ENCODE measurements at places on chromosomes 13 and 19.

DNA sequence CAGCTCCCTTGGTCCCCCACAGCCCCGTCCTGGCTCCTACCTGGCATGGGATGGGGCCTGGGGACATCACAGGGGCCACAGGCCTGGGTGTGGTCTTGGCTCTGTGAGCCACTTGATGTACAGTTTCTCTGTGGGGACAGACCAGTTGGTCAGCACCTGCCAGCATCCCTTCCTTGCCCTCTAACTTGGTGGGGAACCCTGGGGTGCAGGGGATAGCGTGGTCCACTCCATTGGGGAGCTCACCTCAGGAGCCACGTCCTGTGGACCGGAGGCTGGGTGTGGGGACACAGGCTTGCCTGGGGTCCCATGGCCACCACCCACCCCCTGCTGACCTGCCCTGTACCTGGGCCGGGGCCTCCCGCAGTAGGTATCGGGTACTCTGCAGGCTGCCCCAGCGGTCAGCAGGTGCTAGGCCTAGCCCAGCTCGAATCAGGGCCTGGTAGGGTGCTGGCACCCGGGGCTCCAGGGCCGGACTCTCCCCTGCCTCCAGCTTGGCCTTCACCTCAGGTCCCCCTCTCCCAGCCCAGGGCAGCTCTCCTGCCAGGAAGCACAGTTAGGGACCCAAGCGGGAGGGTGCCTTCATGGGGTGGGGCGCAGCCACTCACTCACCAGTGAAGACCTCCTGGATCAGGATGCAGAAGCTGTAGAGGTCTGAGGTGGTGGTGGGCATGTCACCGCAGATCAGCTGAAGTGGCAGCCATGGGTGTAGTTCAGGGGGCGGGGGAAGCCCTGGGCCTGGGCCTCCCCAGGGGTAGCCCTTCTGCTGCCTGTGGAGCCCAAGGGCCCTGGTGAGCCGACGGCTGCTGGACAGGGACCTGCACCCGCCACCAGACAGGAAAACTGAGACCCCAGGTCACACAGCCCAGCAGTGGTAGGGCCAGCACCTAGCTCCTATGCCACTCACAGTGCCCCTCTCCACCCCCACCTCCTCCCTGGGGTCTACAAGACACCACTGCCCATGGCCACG lies 14.9 kb downstream of the ARHGAP33 start:
- no peak for DNase-seq

DNA sequence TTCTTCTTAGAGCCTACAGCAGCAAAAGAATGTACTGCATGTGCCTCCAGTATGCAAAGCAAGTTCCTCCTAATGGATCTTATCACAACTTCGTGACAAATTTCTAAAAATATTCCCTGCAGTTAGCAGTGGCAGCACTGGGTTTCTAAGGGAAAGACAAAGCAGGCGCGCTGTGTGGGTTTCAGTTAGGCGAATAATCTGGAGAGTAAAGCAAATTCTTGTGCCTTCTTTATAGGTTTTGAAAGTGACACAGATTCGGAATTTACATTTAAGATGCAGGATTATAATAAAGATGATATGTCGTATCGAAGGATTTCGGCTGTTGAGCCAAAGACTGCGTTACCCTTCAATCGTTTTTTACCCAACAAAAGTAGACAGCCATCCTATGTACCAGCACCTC lies 167.9 kb downstream of the LMO7 start:
- DNase-seq: no peak

DNA sequence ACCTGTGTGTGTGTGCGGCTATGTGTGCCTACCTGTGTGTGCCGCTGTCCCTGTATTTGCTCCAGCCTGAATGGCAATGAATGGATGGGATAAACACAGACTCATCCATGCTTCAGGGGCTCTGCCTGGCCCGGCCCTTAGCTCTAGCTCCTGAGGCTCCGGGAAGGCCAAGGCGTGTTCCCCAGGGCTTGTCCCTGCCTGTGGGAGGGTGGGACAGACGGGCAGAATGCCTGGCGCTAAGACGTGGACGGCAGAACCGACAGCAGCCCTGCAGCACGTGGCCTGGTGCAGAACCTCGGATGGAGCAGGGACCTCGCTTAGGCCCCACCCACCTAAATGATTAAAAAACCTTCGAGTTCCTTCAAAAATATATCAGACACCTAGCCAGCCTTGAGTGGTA lies 57.8 kb upstream of the C13orf46 start:
- no peak for DNase-seq

DNA sequence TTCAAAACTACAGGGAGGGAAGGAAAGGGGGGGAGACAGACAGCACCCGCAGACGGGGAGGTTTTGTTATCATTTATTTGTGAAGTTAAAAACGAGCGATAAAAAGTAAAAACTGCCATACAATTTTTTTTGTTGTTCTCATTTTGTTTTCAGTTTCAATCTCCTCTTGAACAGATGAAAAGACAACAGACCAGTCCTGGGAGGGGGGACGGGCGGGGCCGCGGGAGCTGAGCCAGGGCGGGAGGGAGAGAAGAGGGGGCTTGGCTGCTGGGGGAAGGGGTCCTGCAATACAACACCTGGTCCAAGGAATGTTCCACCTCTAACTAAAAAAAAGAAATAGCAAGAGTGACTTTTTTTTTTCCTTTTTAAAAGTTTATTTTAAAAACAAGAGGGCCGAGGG lies 11.3 kb downstream of the KHSRP start:
- no peak for DNase-seq

DNA sequence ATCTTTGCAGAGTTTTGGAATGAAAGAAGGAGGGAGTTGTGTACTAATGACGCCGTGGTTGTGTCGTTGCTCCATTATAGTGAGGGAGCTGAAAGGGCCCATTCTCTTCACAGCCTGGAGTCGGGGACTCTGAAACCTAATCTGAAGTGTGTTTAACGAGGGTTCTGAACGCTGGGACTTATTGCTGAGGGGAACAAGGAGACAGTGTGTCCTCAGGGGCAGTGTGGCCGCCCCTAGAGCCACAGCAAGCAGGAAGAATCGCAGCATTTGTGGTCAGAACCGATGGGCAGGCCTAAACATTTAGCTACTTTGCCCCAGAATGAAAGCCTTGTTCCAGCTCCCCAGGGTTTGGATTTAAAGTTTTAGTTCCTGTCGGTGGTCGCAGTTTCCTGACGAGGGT lies 156.4 kb upstream of the RNF113B start:
- DNase-seq: no peak

DNA sequence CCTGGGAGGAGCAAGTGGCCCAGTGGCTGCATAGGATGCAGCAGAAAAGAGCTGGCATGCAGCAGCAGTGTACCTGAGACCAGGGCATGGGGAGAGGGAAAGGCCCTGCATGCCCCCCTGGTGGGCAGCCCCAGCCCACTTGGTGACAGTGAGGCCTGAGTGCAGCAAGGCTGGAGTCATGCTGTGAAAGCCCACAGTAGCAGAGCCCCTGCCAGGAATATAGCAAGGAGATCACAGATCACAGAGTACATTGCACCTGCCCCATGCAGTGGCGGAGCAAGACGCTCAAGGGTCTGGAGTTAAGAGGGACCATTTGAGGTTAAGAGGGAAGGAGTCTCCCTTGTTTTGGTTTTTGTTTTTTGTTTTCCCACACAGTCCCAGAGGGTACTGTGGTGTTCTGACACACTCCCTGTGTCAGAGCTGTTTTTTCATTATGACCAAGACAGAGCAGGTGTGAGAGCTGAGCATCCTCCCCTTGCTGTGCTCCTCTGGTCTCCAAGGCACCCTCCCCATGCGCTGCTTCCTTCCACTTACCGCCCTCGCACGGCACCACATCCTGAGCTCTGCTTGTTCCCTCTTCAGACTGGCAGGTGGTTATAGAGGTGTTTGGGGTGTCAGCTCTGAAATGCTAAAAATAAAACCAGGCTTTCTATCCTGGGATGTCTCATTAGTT lies 85.0 kb upstream of the UBL3 start:
- no peak for DNase-seq

GRCh38 chr19:12789904-12790619 lies 1.2 kb upstream of the JUNB start:
- DNase-seq: peak; percentile 60

DNA sequence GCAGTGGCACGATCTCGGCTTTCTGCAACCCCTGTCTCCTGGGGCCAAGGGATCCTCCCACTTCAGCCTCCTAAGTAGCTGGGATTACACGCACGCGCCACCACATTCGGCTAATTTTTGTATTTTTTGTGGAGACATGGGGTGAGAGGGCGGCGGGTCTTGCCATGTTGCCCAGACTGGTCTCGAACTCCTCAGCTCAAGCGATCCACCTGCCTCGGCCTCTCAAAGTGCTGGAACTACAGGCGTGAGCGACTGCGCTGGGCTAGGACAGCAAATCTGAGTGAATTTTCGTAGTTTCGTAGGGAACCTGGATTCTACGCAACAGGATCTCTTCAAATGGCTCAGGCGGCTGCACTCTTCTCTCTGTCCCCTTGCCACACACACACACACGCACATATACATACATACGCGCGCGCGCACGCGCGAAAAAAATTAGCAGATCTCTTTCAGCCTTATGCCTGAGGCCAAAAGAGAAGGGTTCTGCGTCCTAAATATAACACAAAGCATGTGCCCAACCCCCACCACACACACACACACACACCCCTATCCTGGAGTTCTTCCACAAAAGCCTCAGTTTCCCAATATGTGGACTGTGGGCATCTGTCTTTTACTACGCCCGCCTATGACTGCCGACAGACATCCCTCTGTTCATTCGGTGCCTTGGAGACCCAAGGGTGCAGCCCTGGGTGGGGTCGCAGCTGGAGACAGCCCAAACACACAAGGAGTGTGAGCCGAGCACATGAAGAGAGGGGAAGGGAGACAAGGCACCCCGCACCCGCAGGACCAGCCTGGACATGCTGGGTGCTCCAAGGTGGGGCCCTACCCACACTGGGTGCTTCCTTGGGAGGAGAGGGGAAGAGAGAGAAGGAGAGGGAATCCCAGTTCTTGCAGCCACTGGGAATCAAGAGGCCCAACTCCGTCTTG lies 616 bp downstream of the PINLYP start:
- no peak for DNase-seq

GRCh38 chr13:81017513-81018152 lies 676.7 kb upstream of the SPRY2 start:
- peak; percentile 13 for DNase-seq

DNA sequence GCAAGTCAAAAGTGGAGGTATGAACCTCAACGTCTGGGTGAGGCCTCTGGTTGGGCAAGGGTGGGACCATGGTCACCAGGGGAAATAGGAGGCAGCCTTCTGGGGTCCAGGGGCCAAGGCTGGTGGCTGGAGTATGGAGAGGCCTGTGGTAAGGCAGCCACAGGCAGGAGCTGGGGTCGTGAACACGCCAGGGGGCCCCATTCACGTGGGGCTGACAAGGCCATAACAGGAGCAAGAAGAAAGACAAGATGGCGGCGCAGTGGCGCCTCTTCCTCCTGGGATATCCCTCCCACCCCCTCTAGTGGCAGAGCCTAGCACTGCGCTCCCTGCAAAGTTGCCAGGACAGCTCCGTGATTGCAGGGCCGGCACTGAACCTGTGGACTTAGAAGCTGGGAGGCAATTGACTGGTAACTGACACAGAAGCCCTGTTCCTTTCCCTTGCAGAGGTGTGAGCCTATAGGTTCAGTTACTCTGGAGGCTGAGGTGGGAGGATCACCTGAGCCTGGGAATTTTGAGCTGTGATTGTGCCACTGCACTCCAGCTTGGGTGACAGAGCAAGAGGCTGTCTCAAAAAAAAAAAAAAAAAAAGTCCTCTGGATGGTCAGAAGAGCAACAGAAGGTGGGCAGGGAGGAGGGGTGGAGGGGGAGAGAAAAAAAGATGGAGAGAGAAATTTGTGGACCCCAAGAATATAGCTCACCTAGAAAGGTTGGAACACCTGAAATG lies 19.7 kb upstream of the EDDM13 start:
- DNase-seq: no peak

- DNase-seq: no peak
These were observed 120.1 kb upstream of the VSTM2B start for GRCh38 chr19:29405728-29405995.

DNA sequence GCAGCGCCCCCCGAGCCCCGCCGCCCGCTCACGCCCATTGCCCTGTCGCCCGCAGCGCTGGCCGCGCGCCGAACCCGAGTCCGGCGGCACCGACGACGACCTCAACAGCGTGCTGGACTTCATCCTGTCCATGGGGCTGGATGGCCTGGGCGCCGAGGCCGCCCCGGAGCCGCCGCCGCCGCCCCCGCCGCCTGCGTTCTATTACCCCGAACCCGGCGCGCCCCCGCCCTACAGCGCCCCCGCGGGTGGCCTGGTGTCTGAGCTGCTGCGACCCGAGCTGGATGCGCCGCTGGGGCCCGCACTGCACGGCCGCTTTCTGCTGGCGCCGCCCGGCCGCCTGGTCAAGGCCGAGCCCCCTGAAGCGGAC lies 518 bp downstream of the KLF2 start:
- no peak for DNase-seq

DNA sequence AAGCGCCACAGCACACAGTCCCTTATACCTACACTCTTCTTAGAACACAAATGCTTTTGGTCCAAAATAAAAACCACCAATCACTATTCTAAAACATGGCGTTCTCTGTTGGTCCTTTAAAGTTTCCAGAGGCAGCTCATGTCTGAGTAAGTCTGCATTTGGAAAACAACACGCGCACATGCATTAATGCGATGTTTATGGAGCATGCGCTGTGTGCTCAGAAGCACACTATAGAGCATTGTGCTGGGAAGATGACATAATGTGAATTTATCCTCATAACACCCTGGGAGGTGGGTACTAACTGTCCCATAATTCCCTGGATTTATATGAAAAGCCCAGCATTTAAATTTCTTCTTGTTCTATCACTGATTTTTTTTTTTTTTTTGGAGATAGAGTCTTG lies 10.7 kb downstream of the ZNF682 start:
- DNase-seq: no peak

- no peak for DNase-seq
These were observed 685 bp downstream of the TCF3 start for GRCh38 chr19:1651568-1652291.

GRCh38 chr19:13623716-13624710 lies 117.7 kb upstream of the CACNA1A start:
- DNase-seq: no peak

- DNase-seq: no peak
These were observed 64.3 kb downstream of the CACNA1A start for GRCh38 chr19:13441810-13442512.

- DNase-seq: no peak
These were observed 25.2 kb downstream of the SPATA13 start for GRCh38 chr13:24185591-24186232.

DNA sequence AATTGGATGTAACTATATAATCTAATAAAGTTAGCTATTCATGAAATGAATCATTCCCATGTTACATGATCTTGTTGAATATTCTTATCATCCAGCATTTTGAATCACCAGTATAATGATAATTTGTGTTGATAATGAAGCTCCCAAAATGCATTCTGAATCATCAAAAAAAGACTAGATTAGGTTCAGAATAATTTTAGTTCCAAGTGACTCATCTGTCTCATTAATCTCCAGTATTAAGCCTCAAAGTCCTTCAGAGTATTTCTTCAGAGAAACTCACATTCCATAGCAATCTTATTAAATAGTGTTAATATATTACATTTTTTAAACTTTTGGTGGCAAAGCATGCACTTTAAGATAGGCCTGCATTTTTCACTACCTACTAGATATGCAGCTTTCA lies 207.5 kb downstream of the SLITRK5 start:
- no peak for DNase-seq

All from NCI-H1436 treated with DMSO at 0.1 percent for 48 hours (cell line).